ENCODE measurements at places on chromosomes 5 and 9. TPM values are rescaled to one million over a fixed set of nuclear protein-coding genes. Genes with fewer than 3 reads are reported as not detected.

The IFNA13 gene
- total RNA-seq, result not detected

The ELAVL2 gene
- total RNA-seq, result 1.4 TPM

The NUTM2G gene
- total RNA-seq, result not detected

The PCA3 gene
- total RNA-seq, result not detected

The WDR38 gene
- total RNA-seq, result 0.32 TPM
